NCI-H2029 treated with DMSO at 0.1 percent for 48 hours (cell line): ENCODE measurements at places on chromosomes 11 and 22.

DNA sequence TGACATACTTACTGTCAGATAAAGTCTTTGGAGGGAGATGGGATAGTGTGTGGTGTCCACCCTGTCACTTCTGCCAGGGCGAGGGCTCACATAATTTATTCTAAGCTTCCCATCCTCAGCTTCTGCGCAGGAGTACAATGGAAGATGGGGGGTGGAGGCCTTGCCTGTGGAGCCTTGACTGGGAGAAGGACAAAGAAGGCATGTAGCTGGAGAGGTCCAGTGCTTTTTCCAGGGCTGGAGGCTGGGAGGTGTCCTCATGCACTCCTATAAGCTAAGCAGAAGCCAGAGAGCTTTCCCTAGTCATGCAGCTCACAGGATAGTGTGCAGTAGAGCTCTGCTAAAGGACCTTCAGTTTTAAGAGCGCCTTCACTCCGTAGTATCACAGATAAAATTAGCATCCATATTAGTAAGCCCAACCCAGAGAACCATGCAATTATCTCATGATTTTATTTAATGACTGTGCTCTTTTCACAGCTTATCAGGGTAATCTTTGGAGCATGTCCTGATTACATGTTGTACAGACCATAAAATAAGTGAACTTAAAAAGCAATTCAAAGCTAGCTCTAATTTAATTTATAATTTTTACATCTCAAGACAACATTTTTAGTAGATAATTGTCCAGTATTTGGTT, 148.3 kb downstream of the TEAD1 start:
- DNase-seq = no peak

GRCh38 chr11:10460611-10461275, 5.7 kb downstream of the AMPD3 start:
- no peak for DNase-seq

DNA sequence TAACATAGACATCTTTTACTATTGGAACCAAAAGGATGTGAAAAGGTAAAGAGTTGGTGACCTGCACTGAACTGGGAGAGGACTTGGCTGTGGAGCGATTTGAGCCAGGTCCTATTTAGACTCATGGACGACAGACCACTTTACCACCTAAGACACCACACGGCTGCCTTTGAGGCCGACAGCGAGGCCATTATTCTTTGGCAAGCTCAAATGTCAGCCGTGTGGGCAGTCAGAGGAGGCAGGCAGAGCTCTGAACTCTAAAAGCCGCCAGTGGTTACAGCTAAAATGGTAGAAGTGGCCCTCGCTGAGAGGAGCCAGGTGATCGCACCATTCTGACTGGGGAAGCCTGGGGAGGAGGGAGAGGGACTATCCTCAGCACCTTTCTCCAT, 50.5 kb downstream of the SCUBE1 start:
- DNase-seq = peak; percentile 49

DNA sequence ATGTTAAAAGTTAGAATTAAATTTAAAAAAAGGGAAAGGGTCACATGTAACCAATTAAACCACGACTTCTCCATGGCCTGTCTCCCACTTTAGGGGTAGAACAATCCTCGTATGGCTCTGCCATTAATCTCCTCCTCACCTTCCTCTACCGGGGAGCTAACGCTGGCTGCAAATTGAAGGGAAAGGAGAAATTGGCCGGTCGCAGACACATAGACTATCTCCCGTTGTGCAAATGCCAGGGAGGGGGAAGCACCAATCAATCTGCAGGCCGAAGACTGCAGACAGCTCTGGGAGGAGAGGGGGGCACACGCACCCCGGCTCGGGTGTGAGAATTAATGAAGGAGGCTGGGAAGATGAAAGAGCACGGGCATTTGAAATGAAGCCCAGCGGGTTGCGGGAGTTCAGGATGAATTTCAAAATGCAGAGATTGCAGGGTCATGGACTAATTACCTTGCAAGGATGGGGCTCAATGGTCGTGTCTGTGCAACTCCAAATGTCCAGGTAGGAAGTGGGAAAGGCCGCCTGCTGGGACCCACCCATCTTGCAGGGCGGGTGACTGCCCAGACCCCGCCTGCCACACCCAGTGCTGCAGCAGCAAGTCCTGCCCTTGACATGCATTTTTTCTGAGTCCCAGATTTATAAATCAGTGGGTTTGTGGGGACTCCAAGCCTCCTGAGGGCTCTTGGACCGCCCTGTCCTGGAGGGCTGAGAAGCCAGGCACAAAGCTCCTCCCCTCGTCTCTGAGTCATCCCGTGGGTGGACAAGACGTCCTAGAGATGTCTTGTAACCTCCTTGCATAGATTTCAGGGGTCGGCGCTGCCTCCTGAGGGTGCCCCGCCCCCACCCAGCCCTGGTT, 534.2 kb downstream of the TBC1D22A start:
- no peak for DNase-seq

GRCh38 chr11:34865261-34865660, 50.9 kb downstream of the APIP start:
- DNase-seq = no peak

- DNase-seq = no peak
These were observed 57.5 kb downstream of the BCR start for GRCh38 chr22:23237841-23238240.
